Colonic mucosa (tissue), 4 donors: ENCODE measurements at places on chromosomes 16 and 17. TPM values are rescaled to one million over a fixed set of nuclear protein-coding genes. Genes with fewer than 3 reads are reported as not detected.

DNA sequence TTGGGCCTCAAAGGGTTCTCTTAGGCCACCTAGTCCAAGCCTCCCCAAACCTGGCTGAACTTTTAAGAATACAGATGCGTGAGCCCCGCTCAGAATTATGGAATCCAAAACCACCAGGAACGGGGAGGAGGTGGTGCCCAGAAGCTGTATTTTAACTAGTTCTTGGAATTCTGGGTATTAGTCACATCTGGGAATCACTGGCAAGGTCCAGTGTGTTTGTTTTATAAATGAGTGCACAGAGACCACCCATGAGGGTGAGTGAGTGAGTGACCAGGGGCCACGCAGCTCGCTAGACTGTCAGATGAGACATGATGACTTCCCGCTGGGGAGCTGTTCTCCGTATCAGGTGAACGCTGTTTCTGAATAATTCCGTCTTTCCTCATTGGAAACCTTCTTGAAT lies 14.2 kb downstream of the KLHL36 start:
- peaks cover 15% of the 10 kb centered on the region for H3K36me3 ChIP-seq
- no peak for DNase-seq
- H3K27me3 ChIP-seq: no peaks in the 10 kb centered on the region
- H3K4me3 ChIP-seq: no peak overlapping the region
- H3K4me1 ChIP-seq: no peaks in the 10 kb centered on the region
- H3K27ac ChIP-seq: no peak overlapping the region

- H3K36me3 ChIP-seq: no peaks in the 10 kb centered on the region
- no peaks in the 10 kb centered on the region for H3K4me1 ChIP-seq
- H3K4me3 ChIP-seq: no peak overlapping the region
- no peaks in the 10 kb centered on the region for H3K27me3 ChIP-seq
Observed at GRCh38 chr17:77106874-77107358, 33.9 kb upstream of the SEC14L1 start.

- H3K36me3 ChIP-seq: no peaks in the 10 kb centered on the region
- peak; percentile 94 for DNase-seq
Observed at GRCh38 chr17:82297714-82298537, 19.5 kb downstream of the CD7 start.

DNA sequence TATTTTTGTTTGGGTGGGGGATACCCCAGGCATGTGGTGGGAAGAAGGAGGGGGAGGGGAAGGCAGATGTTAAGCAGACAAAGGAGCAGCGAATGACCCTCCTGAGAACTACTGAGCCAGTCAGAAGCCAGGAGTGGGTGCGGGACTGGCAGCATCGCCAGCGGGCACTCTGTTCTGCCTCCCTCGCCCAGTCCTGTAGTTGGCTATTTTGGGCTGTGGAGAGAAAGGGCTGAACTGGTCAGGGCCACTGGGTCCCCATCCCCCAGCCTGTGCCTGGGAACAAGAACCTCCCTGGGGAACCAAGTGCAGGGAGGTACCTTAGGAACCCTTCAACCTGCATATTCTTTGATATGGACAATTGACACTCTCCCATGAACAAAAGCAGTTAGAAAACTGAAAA lies 6.4 kb downstream of the LRRC3C start:
- H3K4me3 ChIP-seq: no peak overlapping the region
- DNase-seq: no peak
- no peaks in the 10 kb centered on the region for H3K27me3 ChIP-seq
- no peaks in the 10 kb centered on the region for H3K36me3 ChIP-seq

- H3K4me3 ChIP-seq: no peak overlapping the region
- no peaks in the 10 kb centered on the region for H3K27me3 ChIP-seq
- H3K4me1 ChIP-seq: no peaks in the 10 kb centered on the region
- no peak for DNase-seq
Observed at GRCh38 chr17:7523033-7523432, 25.8 kb upstream of the TNFSF12 start.

- H3K27ac ChIP-seq: no peak overlapping the region
- H3K27me3 ChIP-seq: no peaks in the 10 kb centered on the region
- DNase-seq: no peak
- peaks cover 19% of the 10 kb centered on the region for H3K4me1 ChIP-seq
- no peaks in the 10 kb centered on the region for H3K36me3 ChIP-seq
Observed at GRCh38 chr17:50631908-50632571, 2.6 kb upstream of the ABCC3 start.

- H3K4me1 ChIP-seq: peaks cover 13% of the 10 kb centered on the region
- no peaks in the 10 kb centered on the region for H3K27me3 ChIP-seq
- no peaks in the 10 kb centered on the region for H3K36me3 ChIP-seq
- DNase-seq: no peak
Observed at GRCh38 chr16:85902366-85903155, 3.6 kb downstream of the IRF8 start.

- DNase-seq: no peak
- no peak overlapping the region for H3K27ac ChIP-seq
- no peaks in the 10 kb centered on the region for H3K27me3 ChIP-seq
- no peaks in the 10 kb centered on the region for H3K4me1 ChIP-seq
Observed at GRCh38 chr16:72898216-72898825, 149.6 kb downstream of the ZFHX3 start.

Gene MT1G
- total RNA-seq: 243 TPM

DNA sequence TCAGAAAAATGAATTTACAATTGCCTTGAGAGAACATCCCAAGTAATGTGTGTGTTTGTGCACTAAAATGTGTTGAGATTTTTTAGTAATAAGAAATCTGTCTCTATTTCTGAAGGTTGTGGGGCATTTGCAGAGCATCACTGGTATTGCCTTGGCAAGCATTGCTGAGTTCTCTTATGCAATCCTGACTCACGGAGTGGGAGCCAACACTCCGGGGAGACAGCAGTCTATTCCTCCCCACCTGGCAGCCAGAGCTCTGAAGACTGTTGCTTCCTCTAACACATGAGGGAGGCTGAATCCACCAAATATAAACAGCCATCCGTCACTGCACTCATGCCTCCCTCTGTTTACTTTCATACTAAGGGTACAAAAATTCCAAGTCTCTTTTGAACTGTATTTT lies 10.6 kb downstream of the CNTD1 start:
- H3K27ac ChIP-seq: no peak overlapping the region
- no peaks in the 10 kb centered on the region for H3K27me3 ChIP-seq
- H3K4me1 ChIP-seq: no peaks in the 10 kb centered on the region
- H3K4me3 ChIP-seq: no peak overlapping the region

GRCh38 chr17:44122816-44123355 lies 555 bp downstream of the HDAC5 start:
- H3K27me3 ChIP-seq: no peaks in the 10 kb centered on the region
- peak overlapping the region; percentile 78 for H3K27ac ChIP-seq
- H3K36me3 ChIP-seq: no peaks in the 10 kb centered on the region
- DNase-seq: no peak
- H3K4me3 ChIP-seq: peak overlapping the region; percentile 84
- no peaks in the 10 kb centered on the region for H3K4me1 ChIP-seq

Gene RNU2-1
- 6,693 TPM for total RNA-seq

DNA sequence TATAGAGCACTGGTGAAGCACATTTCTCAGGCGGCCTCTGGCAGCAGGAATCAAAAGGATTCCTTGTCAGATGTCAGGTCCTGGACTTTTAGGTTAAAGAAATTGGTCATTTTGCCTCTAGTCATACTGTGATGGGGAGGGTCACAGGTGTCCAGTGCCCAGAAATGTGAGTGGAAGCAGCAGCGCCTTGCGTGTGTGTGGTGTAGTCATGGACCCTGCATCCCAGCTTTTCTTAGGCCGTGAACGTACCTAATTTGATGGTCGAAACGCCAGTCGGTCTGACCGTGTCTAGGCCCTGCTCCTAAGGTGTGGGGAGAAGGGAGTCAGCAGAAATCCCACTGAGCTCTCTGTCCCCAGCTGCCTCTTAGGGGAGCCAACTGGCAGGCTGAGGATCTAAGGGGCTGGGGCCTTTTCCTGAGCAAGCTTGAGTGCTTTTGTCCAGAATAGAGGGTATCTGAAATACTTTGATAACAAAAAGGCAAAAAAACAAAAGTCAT lies 32.0 kb downstream of the POLR3E start:
- no peaks in the 10 kb centered on the region for H3K27me3 ChIP-seq
- H3K4me3 ChIP-seq: no peak overlapping the region
- no peak for DNase-seq
- no peak overlapping the region for H3K27ac ChIP-seq
- no peaks in the 10 kb centered on the region for H3K36me3 ChIP-seq

- DNase-seq: peak; percentile 42
- no peaks in the 10 kb centered on the region for H3K36me3 ChIP-seq
- no peaks in the 10 kb centered on the region for H3K27me3 ChIP-seq
- no peak overlapping the region for H3K4me3 ChIP-seq
- no peaks in the 10 kb centered on the region for H3K4me1 ChIP-seq
- H3K27ac ChIP-seq: no peak overlapping the region
Observed at GRCh38 chr16:13997933-13998332, 73.2 kb upstream of the MRTFB start.

DNA sequence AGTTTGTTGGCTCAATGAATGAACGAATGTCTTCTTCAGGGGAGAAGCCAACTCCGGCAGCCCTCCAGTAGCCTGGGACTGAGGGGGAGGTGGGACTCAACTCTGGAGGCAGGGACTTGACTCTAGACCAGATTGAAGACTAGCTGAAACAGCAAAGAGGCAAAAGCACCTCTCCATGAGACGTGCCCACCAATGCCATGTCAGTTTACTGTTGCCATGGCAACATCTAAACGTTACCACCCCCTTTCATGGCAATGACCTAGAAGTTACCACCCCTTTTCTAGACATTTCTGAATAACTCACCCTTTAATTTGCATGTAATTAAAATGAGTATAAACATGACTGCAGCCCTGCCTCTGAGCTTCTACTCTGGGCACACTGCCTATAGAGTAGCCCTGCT lies 91.8 kb downstream of the ASIC2 start:
- H3K27ac ChIP-seq: no peak overlapping the region
- H3K4me1 ChIP-seq: no peaks in the 10 kb centered on the region
- no peaks in the 10 kb centered on the region for H3K27me3 ChIP-seq
- no peak overlapping the region for H3K4me3 ChIP-seq
- H3K36me3 ChIP-seq: no peaks in the 10 kb centered on the region

DNA sequence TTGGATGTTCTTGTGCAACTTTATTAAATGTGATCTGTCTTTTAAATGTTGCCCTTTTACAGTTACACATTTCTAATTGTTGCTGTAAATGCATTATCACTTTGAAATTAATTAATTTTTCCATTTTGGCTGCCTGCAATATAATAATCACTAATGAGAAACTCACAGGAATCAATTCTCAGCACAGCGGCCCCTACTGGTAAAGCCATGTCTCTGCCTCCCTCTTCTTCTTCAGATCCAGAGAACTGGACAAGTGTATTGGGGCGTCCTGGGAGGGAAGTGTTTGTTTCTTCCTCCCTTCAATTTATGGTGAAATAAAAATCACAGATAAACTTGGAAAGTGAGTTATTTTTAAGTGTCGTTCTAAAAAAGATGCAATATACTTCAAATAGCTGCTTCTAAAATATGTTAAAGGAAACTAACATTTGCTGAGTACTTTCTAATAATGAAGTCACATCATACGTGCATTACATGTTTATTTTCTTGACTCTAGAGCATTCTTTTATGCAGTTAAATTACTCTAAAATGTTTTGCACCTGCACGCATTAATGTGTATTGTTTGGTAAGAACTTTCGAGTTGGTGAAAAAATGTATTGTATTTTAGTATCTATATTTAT lies 338.0 kb downstream of the WWOX start:
- H3K36me3 ChIP-seq: no peaks in the 10 kb centered on the region
- H3K4me1 ChIP-seq: no peaks in the 10 kb centered on the region

- no peaks in the 10 kb centered on the region for H3K27me3 ChIP-seq
- no peaks in the 10 kb centered on the region for H3K36me3 ChIP-seq
- H3K4me3 ChIP-seq: no peak overlapping the region
- no peak overlapping the region for H3K27ac ChIP-seq
- peaks cover 5% of the 10 kb centered on the region for H3K4me1 ChIP-seq
Observed at GRCh38 chr16:79898703-79899102, 298.2 kb upstream of the MAF start.

Gene NPIPA5
- total RNA-seq: 6.6 TPM

DNA sequence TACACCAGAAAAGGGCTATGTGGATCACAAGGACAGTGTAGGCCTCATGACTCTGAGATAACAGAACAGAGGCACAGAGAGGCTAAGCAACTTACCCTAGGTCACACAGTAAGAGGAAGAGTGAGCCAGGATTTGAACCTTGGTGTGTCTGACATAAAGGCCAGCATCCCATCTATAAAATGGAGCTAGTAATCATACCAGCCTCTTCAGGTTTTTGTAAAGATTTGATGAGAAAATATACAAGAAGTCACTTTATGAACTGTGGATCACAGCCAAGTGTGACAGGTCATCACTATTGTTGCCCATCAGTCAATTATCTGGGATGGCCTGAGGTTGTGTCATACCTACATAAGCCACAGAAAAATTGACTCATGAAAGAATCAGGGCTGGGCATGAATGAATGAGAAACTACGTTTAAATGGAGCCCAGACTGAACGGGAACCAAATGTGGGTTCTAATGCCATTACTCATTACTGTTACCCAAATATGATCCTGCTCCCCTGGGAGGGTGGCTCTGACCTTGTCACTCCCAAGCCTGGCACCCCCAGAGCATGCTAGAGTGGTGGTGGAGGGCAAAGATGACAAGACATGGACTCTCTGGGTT lies 21.0 kb downstream of the FBXO39 start:
- DNase-seq: no peak
- no peaks in the 10 kb centered on the region for H3K27me3 ChIP-seq
- H3K36me3 ChIP-seq: no peaks in the 10 kb centered on the region

Gene FMNL1
- total RNA-seq: 8.4 TPM

GRCh38 chr17:43660816-43661493 lies 767 bp downstream of the MEOX1 start:
- H3K27ac ChIP-seq: no peak overlapping the region
- H3K36me3 ChIP-seq: no peaks in the 10 kb centered on the region
- no peaks in the 10 kb centered on the region for H3K27me3 ChIP-seq
- H3K4me1 ChIP-seq: no peaks in the 10 kb centered on the region
- DNase-seq: no peak

Gene HID1
- total RNA-seq: 47.8 TPM

GRCh38 chr17:81148571-81148970 lies 16.7 kb upstream of the PVALEF start:
- no peak overlapping the region for H3K27ac ChIP-seq
- H3K4me3 ChIP-seq: no peak overlapping the region
- no peak for DNase-seq
- H3K4me1 ChIP-seq: no peaks in the 10 kb centered on the region
- no peaks in the 10 kb centered on the region for H3K27me3 ChIP-seq
- H3K36me3 ChIP-seq: no peaks in the 10 kb centered on the region

GRCh38 chr17:67648032-67648905 lies 69.5 kb upstream of the NOL11 start:
- H3K4me3 ChIP-seq: no peak overlapping the region
- no peaks in the 10 kb centered on the region for H3K27me3 ChIP-seq
- no peak for DNase-seq
- H3K36me3 ChIP-seq: no peaks in the 10 kb centered on the region
- no peak overlapping the region for H3K27ac ChIP-seq
- H3K4me1 ChIP-seq: no peaks in the 10 kb centered on the region

Gene ZNF624
- total RNA-seq: 2.4 TPM

GRCh38 chr17:74354123-74354522 lies 7.5 kb downstream of the BTBD17 start:
- H3K36me3 ChIP-seq: no peaks in the 10 kb centered on the region
- H3K4me1 ChIP-seq: peaks cover 5% of the 10 kb centered on the region
- no peak overlapping the region for H3K27ac ChIP-seq
- H3K27me3 ChIP-seq: peaks cover 52% of the 10 kb centered on the region
- no peak overlapping the region for H3K4me3 ChIP-seq
